ENCODE measurements at places on chromosomes 7 and 10.

DNA sequence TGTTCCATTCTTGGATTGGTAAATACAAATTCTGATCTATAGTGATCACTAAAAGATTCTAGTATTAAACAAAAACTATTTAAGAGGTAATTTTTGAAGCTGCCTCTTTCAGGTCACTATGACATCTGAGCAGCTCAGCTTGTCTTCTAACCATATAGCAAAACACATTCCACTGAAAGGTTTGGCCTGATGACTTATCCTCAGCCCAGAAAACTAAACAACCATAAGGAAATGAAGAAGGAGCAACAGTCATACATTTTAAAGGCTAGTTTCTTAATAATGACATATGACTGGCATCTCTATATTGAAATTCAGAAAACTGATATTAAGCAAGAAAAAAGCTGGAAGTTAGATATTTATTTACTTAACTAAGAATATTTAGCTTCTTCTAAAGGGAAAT lies 24.6 kb downstream of the NT5C2 start:
- DNase-seq, result no peak

GRCh38 chr10:44397476-44398225 lies 12.8 kb upstream of the CXCL12 start:
- no peak for DNase-seq

GRCh38 chr7:129525225-129525862 lies 23.0 kb downstream of the SMKR1 start:
- DNase-seq, result no peak

DNA sequence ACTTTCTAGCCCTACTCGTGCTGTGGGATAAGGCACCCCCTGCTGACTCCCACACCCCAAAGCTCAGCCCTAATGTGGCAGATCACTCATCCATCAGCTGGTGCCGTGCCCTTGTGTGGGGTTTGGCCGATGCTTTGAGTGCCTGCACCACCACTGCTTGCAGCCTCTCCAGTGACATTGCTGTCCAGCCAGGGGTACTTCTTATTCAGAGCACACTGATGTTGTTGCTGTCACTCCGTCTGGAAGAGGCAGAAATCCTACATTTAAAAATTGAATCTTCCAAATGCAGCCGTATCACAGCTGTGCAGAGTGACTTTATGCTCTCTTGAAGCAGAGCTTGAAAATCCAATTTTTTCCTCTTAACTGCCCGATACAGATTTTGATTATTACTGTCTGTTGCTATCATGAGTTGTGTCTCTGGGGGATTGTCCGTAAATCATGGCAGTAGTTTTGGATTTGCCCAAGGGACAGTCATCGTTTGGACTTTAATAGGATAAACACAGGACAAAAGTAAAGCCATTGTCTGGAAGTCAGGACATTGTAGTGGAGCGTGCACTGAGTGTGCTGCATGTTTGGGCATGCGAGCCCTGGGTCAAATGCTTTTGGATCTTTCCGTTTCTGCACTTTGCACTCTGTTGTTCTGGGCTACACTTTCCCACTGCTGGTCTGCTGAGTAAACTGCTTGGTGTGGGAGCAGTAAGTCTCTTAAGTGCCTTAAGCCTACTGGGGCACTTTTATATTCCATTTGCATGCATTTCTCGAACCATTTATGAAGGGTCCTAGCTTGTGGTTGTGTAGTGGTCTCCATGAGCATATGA lies 128.2 kb downstream of the DOCK1 start:
- no peak for DNase-seq

- DNase-seq, result no peak
Measured at GRCh38 chr10:75922435-75922834, 491.0 kb downstream of the LRMDA start.

DNA sequence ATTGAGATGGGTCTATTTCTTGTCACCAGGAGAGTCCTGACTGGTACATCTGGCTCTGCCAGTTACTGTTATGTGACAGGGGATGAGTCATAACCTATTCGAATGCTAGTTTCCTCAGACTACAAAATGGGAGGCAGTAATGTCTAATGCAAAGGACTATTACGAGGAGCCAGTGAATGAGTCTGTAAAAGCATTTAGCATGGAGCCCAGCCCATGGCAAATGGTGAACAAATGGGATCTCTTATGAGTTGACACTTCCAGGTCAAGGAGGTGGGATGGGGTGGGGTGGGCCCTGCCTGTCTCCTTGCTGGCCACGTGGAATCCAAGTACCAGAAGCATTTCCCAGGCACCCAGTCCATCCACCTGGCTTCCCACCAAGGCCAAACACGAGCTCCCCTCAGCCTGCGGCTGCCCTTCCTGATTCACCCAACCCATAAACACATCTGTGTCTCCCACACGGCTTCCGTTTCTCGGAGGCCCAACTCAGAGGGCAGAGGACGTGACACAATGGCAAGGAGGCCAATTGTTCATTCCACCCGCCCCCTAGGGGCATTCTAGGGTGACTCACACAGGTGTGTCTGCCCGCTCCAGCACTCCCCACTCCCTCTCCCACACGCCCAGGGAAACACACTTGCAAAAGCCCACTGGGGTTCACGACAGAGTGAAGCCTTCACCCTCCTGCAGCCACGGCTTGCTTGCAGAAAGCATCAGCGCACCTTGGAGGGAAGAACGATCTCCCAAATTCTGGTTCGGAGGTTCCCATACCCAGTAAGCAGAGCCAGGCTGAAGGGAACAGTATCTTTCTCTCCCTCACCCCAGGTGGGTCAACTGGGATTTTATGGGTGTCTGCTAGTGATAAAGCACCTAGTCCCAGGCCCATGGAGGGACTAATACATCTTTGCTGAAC lies 109.8 kb downstream of the SH3PXD2A start:
- DNase-seq, result no peak

DNA sequence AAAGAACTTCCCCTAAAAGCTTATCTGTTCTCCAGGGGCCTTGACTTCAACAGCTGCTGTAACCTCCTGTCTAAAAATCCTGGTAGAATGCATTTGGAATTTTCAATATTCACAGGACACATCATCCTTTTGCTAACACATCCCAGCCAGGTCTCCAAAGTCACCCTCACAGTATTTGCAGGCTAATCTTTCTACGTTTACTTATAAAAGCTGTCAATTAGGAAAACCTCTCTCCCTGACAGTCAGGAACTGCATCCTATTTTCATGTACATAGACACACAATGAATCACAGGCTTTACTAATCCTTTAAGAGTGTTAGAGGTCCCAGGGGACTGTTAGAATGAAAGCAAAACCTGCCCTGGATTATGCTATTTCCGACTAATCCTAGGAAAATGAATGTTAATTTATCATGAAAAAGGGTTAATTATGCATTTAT lies 102.2 kb downstream of the GFRA1 start:
- no peak for DNase-seq

GRCh38 chr10:43225787-43226153 lies 41.1 kb downstream of the RASGEF1A start:
- no peak for DNase-seq

GRCh38 chr10:92901819-92902251 lies 53.5 kb downstream of the EXOC6 start:
- no peak for DNase-seq

GRCh38 chr7:141290973-141291372 lies 217.1 kb downstream of the TMEM178B start:
- DNase-seq, result no peak

GRCh38 chr10:34886906-34887642 lies 72.0 kb upstream of the PARD3 start:
- no peak for DNase-seq

GRCh38 chr10:42937048-42937447 lies 139.8 kb upstream of the RET start:
- DNase-seq, result no peak

- no peak for DNase-seq
Measured at GRCh38 chr7:136312592-136312991, 335.4 kb upstream of the MTPN start.

DNA sequence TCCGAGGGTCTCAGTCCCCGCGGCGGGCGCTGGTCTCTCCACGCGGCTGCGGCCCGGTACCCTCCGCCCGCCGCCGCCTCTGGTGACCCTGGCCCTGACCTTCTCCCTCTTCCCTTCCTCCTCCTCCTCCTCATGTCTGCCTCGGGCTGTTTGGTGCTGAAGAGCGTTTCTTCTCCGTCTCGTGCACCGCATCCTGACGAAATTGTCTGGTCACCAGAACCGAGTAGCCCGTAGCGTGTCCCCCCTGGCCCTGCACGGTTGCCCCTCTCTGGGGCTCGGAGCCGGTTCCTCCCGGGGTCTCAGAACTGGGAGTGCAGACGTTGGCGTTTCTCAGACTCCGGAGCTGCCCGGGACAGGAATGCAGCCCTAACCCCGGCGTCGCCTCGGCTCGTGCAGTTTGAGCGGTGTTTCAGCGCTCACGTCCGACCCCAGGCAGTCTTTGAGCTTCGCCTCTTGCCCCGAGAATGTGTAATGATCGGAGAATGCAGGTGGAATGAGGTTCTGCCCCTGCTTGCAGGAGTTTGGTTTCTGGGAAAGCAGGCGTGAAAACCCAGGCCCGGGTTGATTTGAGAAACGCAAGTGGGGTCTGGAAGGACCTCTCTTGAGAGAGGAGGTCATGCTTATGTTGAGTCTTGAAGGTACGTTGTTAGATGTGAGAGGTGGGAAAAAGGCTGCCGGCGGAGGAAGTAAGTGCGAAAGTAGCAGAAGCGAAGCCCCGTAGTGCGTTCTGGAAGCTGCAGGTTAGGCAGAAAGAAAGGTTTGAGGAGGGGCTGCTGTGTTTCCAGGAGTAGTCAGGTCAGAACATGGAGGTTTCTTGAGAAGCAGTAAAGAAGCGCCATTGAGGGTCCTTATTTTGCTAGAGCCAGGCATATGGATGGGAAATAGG lies 743 bp downstream of the RBM17 start:
- DNase-seq, result no peak

GRCh38 chr10:287814-288213 lies 152.6 kb downstream of the ZMYND11 start:
- no peak for DNase-seq

GRCh38 chr7:8035647-8036518 lies 67.3 kb downstream of the GLCCI1 start:
- no peak for DNase-seq

DNA sequence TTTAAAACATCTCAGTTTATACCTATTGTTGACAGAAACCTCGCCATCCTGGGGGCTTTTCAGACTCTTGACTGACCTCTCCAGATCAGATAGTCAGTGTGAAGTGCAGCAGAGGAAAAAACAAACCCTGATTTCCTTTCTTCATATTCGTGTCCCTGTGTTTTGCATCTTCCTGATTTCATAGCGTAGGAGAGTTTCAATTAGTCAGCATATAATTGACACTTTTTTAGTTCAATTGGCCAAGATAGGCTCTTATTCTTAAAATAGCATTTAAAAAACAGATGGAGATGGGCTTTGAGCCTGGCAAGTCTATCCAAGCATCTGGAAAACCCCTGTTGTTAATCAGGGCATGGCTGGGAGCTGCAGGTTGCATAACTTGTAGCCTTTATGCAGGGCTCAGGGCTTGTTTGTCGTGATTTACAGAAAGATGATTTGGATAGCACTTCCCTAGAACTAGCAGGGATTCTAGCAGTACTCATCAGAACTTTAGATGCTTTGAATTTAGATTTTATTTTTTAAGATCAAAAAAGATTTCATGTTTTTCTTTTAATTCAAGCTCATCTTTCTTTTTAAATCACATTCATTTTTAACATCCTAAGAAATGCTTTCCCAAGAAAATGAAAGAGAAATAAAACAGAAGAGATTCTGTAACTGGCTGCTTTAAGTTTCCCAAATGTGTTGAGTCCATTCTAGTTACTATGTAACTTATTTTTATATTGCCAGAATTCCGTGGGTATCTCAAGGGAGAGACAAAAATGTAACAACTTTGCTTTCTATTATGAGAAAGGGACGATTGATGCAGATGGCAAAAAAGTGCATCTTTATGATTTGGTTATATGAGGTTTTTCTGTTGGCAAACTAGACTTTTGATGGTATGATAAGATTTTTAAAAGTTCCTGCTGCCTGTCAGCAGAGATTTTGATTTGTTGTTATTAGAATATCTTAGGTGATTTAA lies 270.8 kb upstream of the FZD8 start:
- DNase-seq, result no peak

DNA sequence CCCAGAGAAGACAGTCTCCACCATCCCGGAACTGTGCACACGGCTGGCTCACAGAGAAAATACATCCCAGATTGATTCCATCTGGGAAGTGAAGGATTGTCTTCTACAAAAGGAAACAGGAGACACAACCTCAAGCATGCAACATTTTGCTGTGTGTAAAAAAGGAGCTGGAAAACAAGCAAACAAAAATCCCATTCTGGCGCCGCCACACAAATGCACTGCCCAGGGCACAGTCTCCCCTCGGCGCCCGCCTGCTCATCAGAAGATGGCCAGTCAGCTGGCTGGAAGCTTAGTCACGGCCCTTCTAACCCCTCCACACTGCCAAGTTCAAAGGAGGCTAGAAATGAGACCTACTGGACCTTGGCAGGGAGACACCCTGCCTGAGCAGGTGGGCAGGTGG lies 14.1 kb upstream of the CYTH3 start:
- DNase-seq, result no peak

DNA sequence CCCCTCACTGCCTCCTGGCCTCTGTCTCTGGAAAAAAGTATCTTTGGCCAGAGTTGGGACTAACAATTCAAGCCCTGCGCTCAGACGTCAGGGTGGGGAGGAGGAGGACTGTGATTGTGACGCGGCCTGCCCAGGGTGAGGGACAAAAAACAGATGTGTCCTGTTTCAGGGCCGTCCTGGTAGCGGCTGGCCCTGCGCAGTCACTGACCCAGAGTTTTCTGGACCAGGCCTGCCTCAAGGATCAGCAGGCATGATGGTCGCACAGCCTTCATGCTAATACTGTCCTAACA lies 110.1 kb downstream of the CYTH3 start:
- no peak for DNase-seq

GRCh38 chr7:37216156-37216852 lies 232.4 kb downstream of the ELMO1 start:
- no peak for DNase-seq

- no peak for DNase-seq
Measured at GRCh38 chr10:126087796-126088505, 191.6 kb downstream of the FANK1 start.

DNA sequence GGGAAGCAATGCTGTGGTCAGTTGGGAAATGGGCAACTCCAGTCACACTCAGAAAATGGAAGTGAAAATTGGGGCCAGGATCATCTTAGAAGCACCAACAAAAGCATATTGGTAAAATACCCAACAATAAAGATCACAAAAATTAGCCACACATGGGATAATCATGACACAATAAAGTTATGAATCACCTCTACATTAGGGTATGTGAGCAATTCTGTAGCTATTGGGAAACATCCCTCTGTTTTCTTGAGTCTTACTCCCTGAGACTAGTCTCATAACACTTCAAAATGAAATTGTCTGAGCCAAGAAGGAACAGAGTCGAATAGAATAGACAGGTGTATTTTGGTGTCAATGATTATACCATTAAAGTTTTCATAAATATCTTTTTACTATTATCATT lies 178.3 kb downstream of the DYNC1I1 start:
- DNase-seq, result no peak

GRCh38 chr7:99624484-99624883 lies 7.7 kb downstream of the ZSCAN25 start:
- no peak for DNase-seq

DNA sequence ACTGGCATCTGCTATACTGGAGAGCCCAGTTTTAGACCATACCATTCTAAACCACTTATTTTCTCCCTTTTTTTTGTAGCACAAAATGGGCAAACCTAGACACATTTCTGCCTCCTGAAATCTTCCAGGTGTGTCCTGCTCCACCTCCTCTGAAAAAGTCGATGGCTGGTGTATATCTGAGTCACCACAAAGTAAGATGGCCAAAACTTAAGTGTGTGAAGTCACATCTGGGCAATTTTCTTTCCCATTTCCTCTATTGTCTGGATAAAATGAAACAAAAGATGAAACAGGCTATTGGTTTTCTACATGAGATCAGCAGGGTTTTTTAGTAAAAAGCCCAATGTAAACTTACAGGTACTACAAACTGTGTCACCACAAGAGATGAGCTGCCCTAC lies 65.5 kb downstream of the OSBPL3 start:
- no peak for DNase-seq

- DNase-seq, result no peak
Measured at GRCh38 chr7:87570178-87570577, 30.5 kb downstream of the ABCB1 start.

Measured in Ammon's horn (tissue), 1 donor.